ENCODE measurements at places on chromosomes 7 and 10. TPM values are rescaled to one million over a fixed set of nuclear protein-coding genes. Genes with fewer than 3 reads are reported as not detected.

DNA sequence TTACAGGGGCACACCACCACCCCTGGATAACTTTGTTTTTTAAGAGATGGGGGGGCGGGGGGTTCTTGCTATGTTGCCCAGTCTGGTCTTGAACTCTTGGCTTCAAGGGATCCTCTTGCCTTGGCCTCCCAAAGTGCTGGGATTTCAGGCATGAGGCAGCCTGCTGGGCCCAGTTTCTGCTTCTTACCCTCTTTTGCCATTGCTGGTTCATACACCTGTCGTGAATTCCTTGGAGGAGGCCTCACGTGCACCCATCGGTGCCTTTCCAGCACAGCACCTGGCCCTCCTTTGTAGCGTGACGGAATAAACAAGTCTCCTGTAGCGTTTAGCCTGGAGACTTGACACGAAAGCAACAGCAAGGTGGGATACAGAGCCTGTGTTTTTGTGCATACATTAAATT is 75.5 kb downstream of the CARD11 start:
- no peak for DNase-seq

- DNase-seq, result no peak
Measured at GRCh38 chr7:47873762-47874161, 74.5 kb downstream of the PKD1L1 start.

PIK3AP1 gene
- total RNA-seq, result 1.1 TPM

DNA sequence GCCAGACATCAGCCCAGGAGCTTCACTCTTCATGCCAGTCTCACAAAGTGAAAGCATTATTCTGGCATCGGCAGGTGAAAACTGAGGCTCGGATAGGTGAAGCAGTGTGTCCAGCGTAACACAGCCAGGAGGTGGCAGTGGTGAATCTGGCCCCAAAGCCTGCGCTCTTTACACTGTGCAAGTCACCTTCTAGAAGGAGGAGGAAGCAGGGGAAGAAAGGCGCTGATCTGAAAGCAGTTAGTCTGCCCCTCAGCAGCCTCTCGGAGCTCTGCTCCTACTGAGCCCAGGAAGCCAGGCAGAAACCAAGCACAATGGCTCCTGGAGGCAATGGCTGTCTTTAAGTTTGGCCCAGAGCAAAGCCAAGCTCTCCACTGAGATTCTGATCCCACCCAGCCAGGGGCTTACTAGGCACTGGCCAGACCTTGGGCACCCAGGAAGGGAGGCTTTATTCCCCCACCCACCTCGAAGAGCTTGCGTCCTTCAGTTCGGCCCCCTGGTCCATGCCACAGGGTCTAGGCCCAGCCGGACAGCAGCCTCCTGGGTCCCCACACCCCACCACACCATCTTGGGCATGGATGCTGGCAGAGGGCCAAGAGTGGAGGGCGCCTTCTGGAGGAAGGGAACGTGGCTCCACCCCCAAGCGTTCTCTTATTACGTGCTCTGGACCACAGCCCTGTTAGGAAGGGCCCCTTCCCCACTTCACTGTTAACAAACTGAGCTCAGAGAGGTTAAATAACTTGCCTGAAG is 104.5 kb downstream of the GRID1 start:
- DNase-seq, result peak; percentile 18

DNA sequence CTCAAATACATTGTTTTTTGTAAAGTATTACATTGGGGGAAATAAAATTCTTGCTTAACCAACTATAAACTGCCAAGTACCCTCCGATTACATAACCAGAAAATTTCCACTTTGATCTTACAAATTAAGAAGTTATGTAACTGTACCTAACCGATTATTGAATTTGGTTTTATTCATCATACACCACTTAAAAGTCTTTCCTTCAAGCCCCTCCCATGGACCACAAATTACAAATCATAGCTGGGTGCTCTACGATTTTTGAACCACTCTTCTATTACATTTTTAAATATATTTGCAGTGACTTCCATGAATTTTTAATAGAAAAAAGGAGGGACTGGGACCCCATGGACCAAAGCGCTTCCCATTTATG is 630 bp downstream of the ZNF680 start:
- no peak for DNase-seq

GRCh38 chr7:120014925-120015465 is 258.0 kb upstream of the KCND2 start:
- DNase-seq, result no peak

GRCh38 chr10:5710859-5711258 is 26.2 kb downstream of the TASOR2 start:
- no peak for DNase-seq

DNA sequence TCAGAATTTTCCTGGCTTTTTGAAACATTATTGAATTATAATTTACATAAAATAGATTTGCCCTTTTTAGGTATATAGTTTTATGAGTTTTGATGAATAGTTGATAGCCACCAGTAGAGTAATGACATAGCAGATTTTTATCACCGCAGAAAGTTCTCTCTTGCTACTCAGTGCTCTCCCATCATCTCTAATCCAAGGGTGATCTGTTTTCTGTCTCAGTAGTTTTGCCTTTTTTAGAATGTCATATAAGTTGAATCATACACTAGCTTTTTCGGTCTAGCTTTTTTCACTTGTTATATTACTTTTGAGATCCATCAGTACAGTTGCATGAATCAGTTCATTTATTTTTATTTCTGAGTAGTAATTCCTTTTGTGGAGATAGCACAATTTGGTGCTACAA is 17.9 kb downstream of the RSBN1L start:
- DNase-seq, result no peak

MMD2 gene
- not detected for total RNA-seq

- no peak for DNase-seq
Measured at GRCh38 chr10:5449227-5449626, 36.9 kb downstream of the NET1 start.

- DNase-seq, result no peak
Measured at GRCh38 chr7:138386821-138387220, 73.2 kb upstream of the TRIM24 start.

- no peak for DNase-seq
Measured at GRCh38 chr10:118799777-118800176, 45.0 kb upstream of the CACUL1 start.

Measured in activated CD4-positive, alpha-beta T cell treated with anti-CD3 and anti-CD28 coated beads, Interleukin-2, amount 10 ng/mL, durations not matched to agents 7 days and 5 days (primary cell).